ENCODE measurements at places on chromosomes 12 and 14.
A peak's percentile ranks its signal among the peaks of the same experiment; 100 is the strongest.

DNA sequence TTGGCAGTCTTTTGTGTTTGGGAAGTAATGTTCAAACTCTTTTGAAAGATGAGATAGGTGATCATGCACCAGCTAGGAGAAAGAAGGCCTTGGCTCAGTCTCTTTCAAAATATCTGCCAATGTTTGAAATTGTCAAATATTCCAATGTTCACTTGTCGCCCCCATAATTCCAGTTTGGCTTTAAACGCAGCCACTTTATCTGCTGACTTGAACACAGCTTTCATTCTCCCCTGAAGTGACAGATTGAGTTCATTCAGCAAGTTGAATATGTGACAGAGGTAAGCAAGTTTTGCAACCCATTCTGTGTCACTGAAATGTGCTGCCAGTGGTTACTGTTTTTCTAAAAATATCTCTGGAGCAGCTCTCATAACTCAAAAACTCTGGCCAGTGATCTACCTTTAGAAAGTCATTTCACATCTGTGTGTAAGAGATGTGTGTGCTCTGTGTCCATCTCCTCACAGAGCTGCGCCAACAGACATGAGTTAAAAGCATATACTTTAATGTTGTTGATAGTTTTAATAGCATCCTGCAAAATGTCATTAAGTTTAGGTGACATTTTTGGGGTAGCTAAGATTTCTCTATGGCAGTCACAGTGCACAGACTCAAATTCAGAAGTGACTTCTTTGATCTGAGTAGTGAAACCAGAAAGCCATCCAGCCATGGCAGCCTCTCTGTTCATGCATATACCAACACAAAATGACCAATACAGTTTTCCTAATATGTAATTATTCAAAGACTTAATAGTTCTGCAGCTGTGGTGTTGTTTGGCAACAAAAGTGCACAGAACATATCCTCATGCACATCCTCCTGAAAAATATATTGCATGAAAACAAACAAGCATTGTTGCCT lies 614.3 kb upstream of the MIS18BP1 start:
- no peak for DNase-seq

- DNase-seq: peak; percentile 42
Measured at GRCh38 chr12:11822081-11822834, 172.8 kb downstream of the ETV6 start.

DNA sequence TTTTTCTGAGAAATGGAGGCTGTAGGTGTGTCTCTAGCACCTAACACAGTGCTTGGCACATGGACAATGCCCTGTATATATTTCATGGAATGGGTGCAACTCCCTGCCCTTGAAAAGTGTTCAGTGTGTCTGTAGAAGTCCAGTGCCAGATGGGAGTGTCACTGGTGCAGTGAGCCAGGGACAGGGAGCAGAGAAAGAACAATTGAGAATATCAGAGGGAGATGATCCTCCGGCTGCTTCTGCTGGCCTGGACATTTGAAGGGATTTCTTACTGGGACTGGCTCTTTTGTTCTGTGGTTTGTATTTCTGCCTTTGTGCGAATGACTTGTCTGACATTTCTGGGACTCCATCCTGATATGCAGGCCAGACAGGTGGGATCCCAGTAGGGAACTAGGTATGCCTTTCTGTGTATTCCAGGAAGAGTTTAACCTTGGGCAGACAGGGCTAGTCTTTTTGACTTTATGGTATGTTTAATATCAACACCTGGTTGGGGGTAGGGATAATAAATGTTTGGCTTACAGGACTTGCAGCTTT lies 328.0 kb downstream of the NRXN3 start:
- no peak for DNase-seq

DNA sequence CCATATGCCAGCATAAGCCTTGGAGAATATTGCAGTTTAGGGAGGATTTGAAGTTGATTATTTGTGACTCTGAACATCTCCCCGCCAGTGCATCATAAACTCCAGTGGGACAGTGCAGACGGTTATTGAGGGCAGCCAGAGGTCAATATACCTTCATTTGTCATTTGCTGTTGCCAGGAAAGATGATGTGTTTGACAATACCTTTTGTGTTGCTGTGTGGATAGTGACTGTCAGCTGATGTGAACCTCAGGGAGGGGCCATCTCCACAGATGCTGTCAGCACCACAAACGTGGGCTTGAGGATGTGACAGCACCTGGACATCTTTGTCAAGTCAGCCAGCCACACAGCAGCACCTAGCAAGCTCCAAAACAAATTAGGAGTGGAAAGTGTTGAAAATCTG lies 11.5 kb downstream of the CCDC198 start:
- DNase-seq: no peak

DNA sequence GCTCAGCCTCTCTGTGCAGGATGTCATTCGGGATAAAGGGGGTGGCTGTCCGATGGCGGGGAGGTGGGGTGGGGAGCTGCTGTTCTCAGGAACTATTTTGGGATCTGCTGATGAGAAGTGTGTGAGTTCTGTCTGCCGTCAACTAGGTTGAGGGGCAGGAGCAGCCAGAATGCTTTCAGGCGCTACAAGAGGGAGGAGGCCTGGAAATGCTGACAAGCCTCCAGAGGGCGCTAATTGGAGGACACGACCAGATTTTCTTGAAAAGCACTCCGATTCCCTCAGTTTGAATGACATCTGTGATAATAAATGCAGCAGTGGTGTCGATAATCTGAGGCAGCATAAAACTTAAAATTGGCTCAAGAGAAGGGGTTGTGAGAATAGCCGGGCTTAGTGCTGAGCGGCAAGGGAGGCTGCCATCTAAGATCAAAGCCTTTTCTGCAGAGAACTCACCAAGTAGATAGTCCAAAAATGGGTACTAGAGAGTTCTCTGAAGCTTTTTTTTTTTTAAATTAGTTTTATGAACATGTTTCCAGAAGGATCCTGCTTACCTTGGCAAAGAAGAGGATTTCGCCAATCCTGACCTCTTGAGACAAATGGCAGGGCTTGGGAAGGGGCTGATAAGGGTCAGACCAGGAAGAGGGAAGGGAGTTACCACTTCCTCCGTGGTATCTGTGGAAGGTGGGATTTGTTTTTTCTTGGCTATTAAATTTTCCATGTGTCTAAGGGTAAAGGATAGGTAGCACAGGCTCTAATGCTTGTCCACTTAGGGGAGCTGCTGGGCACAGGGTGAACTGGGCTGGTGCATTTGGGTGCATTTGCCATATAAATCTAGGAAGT lies 94.4 kb downstream of the CRACR2A start:
- peak; percentile 11 for DNase-seq

GRCh38 chr12:121165316-121165715 lies 32.6 kb downstream of the P2RX7 start:
- no peak for DNase-seq

DNA sequence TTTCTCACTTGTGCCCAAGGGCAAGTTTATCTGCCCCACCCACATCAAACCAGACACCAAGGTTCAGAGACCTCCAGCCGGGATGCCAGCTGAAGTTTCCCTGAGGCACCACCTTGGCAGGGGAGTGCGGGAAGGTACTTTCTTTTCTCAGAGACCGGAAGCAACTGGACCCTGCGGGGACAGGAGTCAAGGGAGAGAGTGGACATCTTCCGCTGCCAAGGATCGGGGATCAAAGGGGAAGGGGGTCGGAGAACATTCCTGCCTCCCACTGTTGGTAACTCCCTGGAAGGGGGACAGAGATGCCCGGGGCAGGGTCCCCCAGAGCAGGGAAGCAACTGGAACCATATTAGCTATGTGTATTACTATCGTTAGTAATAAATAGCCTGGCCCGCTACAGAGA lies 161.8 kb downstream of the DICER1 start:
- DNase-seq: no peak

DNA sequence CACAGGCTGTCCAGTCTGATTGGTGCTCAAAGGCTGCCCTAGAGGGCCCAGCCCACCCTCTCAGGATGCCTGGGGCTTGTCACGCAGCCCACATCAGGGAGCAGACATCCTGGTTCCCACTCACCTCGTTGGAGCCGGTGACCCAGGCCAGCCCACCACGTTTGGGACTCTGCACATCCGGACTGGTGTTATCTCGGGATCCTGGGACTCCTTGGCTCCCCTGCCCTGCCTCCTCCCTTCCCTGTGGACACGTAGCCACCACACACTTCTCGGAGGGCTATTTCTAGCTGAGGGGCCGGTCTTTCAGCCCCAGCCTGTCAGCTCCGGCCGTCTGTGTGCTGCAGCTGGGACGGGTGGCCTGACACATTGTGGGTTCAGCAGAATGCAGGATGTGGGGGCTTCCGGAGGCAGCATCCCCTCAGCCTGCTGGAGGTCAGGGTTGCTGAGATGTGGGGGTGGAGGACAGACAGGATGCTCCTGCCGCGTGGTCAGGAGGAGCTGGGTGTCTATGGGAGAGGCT lies 12.8 kb upstream of the FGF23 start:
- DNase-seq: no peak

- DNase-seq: peak; percentile 38
Measured at GRCh38 chr12:52351196-52352059, 15.9 kb downstream of the KRT85 start.

GRCh38 chr14:64178814-64179213 lies 115.4 kb downstream of the ESR2 start:
- DNase-seq: no peak

- no peak for DNase-seq
Measured at GRCh38 chr12:45695035-45695434, 34.5 kb upstream of the ARID2 start.

DNA sequence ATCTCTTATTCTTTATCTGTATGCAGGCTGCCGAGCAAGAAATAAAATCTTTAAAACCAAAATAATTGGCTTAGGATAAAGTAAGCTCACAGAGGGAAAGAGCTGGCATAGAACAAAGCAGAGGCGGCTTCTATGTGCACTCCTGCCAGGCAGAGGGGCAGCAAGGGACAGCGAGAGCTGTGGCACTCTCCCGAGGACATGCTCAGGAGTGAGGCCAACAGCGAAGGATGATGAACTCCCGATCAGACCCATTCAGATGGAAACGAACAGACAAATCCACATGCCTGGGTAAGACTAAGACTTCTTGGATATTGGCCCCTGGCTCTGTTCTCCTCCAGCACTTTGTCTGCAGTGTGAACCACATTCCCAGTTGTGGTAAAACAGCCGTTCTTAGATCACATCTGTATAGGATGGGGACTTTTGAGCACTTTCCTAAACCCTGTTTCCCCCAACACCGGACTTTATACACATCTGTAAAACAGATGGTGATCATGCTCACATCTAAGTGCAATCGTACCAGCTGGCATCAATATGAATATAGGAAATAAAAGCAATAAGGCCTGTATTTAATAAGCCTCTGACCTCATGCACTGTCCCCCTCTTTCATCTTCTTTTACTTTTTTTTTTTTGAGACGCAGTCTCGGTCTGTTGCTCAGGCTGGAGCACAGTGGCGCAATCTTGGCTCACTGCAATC lies 134.1 kb downstream of the PPM1H start:
- DNase-seq: no peak

- DNase-seq: no peak
Measured at GRCh38 chr14:68564191-68564825, 228.6 kb downstream of the ZFP36L1 start.

GRCh38 chr14:86858591-86858990 lies 1134.4 kb downstream of the GALC start:
- DNase-seq: no peak

DNA sequence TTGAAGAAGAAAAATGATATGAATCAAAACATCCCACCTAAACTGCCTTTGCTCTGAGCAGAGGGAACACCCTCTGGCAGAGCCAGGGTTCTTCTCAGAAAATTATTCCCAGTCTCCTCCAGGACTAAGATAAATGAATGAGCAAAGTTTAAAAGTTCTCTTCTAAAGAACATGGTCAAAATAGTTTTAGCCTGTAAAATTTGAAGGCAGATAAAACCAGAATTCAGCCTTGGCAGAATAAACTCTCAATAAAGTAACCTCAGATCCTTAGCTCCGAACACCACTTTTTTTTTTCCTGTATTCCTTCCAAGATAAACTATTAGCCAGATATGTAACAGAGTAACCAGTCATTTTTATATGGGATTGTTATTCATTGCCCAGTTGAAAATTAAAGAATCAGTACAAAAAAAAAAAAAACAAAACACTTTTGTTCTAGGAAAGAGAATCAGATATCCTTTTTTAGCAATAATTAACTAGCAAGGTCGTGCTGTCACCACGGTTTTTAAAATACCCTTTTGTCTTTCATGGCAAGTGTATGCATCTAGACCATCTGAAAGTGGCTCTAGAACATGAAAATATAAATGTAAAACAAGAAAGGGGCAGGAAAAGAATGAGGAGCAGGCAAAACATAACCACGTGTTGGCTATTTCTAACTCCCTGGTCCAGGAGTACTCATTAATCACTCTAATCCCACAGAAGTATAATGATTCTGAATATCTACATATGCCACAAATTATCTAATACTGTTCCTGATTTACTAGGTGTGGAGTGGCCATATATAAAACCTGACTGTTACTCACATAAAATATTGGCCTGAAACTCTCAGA lies 60.8 kb downstream of the CAPZA3 start:
- no peak for DNase-seq

DNA sequence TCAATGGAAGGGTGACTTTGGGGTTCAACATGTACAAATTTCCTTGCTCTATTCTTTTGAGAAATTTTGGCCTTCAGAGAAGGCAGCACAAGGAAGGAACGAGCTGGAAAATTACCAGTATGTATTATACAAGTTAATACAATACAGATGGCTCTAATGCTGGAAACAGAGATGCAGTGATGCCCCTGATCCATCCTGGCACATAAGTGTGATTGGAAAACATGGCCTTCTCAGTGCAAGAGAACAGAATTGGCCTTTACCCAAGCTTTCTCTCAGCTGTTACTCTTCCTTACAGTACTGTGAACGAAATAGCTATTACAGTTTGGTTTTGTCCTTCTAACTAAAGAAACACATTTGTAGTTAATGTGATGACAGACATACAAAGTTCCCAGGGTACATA lies 102.5 kb upstream of the GPHB5 start:
- no peak for DNase-seq

DNA sequence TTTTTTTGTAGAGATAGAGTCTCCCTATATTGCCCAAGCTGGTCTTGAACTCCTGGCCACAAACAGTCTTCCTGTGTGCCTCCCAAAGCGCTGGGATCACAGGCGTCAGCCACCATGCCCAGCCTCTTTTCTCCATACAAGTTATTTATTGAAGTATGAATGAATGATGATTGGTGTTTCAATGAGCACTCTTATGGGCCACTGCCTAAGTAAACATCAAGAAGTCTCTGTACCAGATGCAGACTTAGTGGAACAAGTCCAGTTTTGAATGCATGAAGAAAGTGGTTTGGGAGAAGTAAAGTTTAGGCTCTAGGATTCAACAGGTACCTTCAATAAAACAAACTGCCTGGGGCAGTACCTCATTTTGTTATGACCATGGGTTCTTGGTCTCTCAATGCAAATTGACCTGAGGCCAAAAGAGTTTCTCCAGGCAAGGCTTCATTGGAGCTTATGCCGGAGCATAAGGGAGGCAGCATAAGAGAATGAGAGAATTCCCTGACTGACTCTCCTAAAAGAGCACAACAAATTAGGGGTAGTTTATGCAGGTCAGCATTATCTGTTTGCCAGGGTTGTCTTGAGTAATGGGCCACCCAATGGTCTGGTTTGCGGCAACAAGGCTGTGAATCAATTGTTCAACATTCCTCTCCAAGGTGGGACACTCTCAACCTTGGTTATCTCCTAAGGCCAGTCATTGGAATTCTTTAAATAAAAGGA lies 1.1 kb upstream of the GMFB start:
- no peak for DNase-seq

GRCh38 chr12:22969521-22969920 lies 344.6 kb downstream of the ETNK1 start:
- no peak for DNase-seq

Data from T-helper 9 cell (primary cell).